Central memory CD8-positive, alpha-beta T cell (primary cell): ENCODE measurements at places on chromosomes 11 and 22.

- no peak for DNase-seq
These were observed 346 bp downstream of the PPFIBP2 start for GRCh38 chr11:7514099-7514591.

DNA sequence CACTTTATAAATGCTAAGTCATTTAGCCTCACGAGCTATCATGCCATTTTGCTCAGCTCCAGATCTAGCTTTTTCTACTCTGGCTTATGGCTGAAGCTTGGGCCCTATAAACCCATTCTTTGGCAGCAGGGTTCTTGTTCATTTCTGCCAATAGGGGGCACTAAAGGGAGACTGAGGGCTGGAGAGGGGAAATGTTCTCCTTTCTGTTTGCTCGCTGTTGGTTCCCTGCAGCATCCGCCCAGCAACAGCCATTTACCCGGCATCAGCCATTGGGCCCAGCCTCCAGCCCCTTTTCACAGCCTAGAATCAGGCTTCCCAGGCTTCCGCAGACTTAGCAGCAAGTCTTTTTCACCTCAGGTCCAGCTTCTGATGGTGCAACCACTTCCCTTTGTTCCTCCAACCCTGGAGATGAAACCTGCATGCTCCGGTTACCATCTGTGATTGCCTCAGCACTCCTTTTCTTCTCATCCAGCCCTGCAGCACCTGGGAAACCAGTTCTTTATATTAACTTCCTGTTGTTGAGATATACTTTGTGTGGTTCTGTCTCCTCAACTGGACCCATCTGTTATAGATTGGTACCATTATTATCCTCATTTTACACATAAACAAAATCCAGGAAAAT is 4.2 kb upstream of the ME3 start:
- DNase-seq: no peak

DNA sequence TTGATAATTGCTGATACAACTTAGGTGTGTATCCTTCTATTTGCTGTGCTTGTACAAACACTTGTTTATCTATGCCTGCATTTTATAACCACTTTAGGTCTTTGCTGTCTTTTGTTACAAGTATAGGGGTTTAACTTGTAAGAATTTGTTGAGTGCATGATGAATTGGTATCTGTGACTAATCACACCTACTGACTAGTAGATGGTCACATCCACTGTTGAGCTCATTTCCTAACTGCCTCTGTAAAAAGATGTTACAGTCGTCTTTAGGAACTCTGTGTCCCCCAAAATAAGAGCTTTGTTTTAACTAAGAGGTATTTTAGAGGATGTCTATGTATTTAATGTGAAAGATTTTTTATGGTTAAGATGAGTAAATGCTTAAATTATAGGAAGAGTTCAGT is 60.5 kb downstream of the HIPK3 start:
- DNase-seq: no peak

GRCh38 chr11:118099838-118100556 is 13.2 kb upstream of the SMIM35 start:
- no peak for DNase-seq

DNA sequence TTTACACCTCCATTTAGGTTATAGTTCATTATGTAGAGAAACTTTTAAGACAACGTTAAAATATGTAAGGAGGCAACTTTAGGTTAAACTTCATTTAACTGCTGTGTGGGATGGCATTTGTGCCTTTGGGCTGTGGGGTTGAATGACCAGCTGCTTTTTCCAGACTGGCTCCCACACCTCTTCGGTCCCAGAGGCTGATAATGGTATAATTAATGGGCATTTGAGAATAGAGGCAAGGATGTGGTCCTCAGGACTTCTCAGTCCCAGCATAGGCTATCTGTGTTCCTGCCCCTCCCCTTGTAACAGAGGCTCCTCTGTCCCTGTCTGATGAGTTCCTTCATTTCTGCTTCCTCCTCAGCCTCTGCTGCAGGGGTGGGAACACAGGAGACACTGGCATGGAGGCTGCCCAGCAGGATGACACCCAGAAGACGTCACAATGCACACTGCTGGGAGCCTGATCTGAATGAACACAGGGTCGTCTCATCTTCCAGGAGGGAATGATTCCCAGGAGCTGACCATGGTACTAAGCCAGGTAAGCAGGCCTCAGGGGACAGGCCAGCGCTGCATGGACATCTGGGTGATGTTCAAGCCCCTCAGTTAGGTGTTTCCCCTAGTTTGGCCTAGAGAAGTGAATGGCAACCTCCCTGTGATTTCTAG is 17.1 kb upstream of the GNAZ start:
- DNase-seq: no peak

DNA sequence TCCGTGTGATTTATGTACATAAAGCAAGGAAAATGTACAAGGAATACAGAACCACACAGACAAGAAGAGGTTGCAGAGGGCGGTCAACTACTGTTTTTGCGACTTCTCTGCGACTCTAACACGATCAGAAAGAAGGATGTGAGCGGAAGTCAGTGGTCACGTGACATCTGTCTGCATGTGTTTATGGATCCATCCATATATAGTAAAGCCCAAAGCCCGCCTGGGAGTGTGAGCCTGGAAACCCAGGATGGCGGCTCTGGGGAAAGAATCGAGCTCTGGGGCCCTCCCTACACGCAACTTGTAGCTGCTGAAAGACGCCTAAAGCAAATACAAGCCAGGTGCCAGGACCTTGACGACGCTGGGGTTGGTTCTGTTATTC is 8.8 kb downstream of the OSBPL5 start:
- no peak for DNase-seq

DNA sequence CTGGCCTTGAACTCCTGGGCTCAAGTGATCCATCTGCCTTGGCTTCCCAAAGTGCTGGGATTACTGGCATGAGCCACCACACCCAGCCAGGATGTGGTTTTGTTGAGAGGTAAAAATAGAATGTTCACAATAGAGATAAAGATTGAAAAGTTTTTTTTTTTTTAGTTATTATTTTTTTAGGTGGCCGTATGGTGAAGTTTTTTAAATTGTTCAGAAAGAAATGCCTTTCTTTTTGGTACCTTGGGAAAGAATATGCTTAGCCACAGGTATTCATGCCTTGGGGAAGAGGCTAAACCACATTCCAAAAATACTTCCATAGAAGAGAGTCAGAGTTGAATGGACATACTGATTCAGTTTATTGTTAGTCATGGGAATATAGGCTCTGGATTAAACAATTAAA is 143.4 kb downstream of the C11orf91 start:
- no peak for DNase-seq

- no peak for DNase-seq
These were observed 38.1 kb upstream of the ST14 start for GRCh38 chr11:130121445-130121978.

DNA sequence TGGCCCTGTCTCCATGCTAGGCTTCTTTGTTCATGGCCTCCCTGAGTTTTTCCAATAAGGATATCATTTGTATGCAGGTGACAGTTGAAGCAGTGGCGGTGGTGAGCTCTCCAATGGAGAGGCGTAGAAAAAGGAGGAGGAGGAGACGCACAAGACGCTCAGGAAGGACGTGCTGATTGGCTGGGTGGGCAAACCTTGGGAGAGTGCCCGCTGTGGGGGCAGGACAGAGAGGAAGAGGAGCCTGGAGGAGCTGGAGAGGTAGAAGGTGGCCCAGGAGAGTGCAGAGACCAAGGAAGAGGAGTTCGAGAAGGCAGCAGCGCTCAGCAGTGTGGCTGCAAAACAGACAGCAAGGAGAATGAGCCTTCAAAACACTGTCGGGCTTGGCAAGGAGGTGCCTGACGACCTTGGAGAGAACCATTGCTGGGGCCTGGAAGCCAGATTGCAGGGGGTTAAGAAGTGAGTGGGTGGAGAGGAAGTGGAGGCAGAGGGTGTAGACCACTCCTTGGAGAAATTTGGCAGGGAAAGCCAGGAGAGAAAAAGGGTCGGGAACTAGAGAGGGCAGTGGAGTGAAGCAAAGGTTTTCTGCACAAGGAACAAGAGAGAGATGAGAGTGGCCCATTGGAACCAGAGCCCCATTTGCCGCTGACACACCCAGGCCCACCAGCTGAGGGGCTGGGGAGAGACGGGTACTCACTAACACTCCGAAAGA is 7.5 kb downstream of the CLCF1 start:
- DNase-seq: no peak

DNA sequence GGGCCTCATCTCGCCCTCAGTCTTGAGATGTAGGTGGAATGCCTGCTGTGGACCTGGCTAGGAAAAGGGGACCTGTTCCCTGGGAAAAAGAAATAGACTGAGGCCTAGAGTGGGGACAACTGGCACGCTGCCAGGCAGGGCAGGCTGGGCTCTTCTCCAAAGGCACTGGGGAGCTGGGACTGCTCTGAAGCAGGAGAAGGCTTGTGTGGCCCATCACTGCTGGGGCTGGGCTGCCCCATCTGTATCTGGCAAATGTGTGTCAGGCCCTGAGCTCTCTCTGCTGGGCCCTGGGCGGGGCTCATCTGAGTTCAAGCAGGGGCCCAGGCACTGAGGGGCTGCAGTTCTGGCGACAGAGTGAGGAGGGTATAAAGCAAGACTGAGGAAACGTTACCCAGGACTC is 32.9 kb downstream of the ARVCF start:
- no peak for DNase-seq

- no peak for DNase-seq
These were observed 563.9 kb upstream of the B3GAT1 start for GRCh38 chr11:134975866-134976376.

DNA sequence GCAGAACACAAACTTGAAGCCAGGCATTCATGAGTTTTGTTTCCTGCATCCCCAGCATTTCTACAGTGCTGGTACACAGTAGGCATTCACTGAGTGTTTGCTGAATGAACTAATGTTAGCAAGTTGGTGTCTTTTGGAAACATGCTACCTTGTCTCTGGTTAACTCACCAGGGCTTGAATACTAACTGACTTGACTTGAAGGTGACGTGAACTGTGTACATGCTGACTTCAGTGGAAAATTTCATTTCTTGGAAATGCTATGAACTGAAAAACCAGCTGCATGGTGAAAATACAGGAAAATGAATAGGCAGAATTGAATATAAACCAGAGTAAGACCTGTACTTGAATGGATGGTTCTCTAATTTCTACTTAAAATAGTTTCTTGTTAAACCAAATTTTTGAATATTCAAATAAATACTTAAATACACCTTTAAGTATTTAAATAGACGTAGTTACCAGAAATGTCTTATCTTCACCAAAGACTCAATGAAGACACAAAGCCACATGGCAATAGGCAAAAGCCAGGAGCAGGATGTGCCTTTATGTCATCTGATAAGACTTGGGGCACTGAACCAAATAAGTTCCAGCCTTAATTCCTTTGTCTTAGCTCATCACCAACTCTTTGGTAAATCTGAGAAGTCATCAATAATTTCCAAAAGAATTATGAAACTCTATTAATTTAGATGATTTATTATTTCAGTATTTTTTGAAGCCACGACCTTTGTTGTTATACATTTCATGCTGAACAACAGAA is 39.7 kb upstream of the POU2AF2 start:
- DNase-seq: no peak

DNA sequence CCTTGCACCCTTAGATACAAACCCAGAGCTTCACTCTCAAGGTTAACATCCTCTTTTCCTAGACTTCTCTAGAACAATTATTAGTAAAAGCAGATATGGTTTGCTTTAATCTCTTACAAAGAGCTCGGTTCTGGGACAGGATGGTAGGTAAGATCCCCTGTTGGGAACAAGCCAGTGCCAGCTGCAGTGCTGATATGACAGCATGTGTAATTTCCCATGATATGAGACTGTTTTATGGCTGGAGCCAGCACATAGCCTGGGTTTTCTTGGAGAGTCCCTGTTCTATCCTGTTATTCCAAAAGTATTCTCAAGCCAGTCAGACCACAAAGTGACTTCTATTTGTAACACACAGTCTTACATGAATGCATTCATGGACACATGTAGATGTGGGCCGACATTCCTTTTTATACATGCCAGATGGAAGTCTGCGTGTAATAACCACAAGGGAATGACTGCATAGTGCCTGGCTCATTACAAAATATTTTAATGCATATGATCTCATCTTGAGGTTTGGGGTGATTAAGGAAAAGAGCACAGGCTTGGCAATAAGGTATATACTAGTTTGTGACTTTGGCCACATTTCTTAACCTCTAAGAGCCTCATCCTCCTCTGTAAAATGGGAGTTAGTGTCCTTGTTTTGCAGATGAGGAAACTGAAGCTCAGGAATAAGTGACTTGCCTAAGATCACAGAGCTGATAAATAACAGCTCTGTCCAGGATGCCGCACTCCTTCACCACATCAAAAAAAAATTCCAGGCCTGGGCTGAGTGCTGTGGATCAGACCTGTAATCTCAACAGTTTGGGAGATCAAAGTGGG is 21.8 kb downstream of the CLMP start:
- DNase-seq: no peak

GRCh38 chr11:76436020-76436419 is 8.8 kb upstream of the EMSY start:
- DNase-seq: no peak
